ENCODE measurements at places on chromosomes 2 and 18.
A peak's percentile ranks its signal among the peaks of the same experiment; 100 is the strongest.

GRCh38 chr18:8400193-8400752 is 209.0 kb upstream of the RAB12 start:
- no peak for DNase-seq

DNA sequence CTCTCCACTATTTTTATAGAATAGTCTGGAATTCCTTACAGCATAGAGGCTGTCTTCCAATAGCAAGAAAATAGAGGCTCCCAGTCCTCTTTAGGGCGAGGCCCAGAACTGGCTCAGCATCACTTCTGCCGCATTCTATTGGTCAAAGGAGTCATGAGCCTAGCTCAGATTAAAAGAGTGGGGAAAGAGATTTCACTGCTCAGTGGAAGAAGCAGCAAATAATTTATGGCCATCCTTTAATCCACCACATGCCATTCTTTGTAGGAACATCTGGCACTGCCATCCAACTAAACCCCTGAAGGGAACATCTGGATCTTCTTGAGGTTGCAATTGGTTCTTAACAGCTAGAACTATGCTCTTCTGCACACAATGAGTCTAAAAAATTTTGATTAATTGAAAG is 43.4 kb upstream of the NEUROD1 start:
- DNase-seq = no peak

DNA sequence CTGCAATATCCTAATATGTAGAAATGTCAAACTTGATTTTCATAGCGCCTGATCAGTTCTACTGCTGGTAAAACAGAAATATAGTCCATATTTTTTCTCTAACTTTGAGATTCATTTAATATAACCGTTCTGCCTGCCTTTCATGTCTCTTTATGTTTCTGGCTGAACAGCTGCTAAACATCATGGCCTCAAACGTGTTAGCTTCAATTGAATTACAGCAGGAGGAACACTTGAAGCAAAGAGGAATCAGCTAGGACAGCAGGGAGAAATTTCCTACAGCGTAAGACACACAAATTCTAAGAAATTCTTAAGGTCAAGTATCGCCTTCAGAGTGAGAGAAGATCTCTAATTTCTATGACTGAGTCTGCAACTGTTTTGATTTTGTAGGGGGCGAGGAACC is 433.2 kb downstream of the FBXO15 start:
- no peak for DNase-seq

DNA sequence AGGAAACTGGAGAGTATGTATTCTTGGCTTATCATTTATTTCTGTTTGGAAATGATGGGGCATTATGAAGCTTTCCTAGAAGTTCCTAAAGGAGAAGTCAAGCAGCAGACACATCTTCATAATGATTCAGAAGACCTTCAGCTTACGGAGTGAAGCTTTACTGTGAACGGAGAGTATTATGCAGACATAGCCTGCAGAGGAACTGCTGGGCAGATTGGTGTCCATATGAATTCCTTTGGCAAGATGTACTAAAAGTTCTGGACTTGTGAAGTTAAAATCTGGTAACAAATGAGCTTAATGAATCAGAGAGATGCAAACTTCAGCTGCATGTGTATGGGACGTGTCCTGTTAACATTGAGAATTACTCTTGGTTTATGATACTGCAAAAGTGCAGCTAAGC is 60.1 kb downstream of the NABP1 start:
- no peak for DNase-seq

DNA sequence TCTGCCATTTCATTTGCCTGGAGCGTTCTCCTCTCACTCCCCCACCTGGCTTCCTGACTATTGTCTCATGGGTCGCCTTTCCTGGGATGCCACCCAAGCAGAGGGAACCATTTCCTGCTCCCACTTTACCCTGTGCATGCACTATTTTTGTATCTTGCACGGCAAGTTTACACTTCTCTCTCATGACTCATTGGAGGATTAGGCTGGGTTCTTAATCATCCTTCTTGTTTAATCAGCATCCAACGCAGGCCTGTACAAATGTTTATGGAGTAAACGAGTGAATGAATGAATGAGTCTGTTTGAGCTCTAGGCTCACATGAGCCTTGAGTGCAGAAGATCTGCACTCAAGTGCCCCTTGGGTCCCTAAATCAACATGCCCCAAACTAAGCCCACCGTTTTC is 3.8 kb upstream of the ARHGAP25 start:
- DNase-seq = no peak

- peak; percentile 8 for DNase-seq
Measured at GRCh38 chr2:173990970-173991819, 26.0 kb upstream of the SP3 start.

DNA sequence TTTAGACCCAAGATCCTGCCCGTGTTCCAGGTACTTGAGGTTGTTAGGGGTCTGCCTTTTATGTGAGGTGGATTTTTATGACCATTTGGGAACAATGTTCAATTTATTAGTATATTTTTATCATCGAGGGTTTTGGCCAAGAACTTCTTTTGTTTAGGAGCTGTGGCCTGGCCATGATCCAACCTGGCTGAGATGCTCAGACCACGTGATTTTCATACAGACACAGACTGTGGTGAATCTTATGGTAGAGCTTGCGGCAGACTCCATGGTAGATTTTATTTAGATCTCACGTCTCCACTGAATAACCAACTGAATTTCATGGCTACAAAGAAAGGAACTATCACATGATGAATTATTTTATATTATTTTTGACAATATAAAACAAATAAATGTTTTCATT is 405.5 kb upstream of the VWC2L start:
- DNase-seq = peak; percentile 51

- no peak for DNase-seq
Measured at GRCh38 chr2:29657674-29658073, 263.7 kb downstream of the ALK start.

GRCh38 chr2:38836791-38837190 is 38.9 kb downstream of the DHX57 start:
- DNase-seq = no peak

- no peak for DNase-seq
Measured at GRCh38 chr2:37645362-37645761, 26.1 kb downstream of the CDC42EP3 start.

Data from COR-L47 (cell line).